ENCODE measurements at places on chromosomes 16 and 17.

GRCh38 chr16:3689731-3690130, 27.6 kb downstream of the TRAP1 start:
- no peak for DNase-seq

DNA sequence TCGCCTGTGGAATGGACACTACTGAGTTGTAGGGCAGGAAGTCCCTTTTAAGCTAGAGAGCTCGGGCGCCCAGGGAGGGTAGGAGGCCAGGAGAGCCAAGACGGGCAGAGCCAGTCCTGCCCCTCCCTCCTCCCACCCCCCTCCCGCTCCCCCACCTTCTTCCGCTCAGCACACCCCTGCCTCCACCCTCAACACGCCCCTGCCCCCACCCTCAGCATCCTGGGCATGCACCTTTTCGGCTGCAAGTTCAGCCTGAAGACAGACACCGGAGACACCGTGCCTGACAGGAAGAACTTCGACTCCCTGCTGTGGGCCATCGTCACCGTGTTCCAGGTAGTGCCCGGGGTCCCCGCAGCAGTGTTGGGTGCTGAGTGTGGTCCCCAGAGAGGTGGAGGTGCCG, 18.3 kb downstream of the TPSG1 start:
- no peak for DNase-seq

DNA sequence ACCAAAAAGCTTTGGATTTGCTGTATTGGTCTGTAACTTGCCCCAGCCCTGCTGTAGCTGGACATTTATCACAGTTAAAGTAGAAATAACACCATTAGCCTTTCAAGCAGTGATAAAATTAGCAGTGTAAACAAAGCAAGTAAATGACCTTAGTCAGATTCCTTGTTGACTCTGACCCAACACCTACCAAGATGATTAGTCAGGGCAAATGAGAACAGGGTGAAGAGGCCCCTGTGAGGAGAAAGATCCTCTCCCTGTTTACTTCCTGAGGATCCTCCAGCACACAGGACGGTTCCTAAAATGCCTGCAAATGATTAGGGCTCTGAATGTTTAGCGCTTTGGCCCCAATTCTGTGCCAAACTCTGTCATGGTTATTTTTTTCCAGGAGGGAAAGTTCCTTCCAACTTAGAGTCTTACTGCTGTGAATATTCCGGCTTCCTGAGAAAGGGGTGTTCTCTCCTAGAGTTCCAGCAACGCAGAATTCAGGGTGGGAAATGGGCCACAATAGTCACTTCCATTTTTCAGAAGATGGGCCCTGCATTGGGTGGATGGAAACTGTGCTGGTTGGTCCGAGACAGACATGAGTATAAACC, 259.0 kb upstream of the MYOCD start:
- DNase-seq, result no peak

DNA sequence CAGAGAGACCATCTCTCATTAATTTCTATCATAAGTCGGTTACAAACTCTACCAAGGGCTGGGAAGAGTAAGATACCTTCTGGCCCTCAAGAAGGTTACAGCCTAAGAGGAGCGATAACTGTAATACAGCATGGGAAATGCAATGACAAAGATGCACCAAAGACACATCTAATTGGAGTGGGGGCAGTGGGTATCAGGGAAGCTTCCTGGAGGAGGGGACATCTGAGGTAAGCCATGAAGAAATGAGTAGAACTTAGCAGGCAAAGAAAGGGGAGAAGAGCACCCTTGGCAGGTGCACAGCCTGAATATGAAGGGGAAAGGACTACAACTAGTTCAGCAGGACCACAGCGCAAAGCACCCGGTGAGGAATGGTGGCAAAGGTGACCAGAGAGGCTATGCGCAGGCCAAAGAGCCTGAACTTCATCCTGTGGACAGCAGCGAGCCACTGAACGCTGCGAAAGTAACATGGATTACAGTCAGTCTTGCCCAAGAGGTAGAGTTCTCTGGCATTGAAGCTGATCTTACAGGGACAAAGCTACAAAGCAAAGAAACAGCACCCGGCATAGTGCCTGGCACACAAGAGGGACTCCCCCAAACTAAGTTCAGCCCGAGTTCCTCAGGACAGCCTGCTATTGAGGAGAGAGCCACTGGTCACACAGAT, 2.8 kb downstream of the TBC1D10B start:
- DNase-seq, result no peak

- no peak for DNase-seq
These were observed 8.5 kb upstream of the SUPT4H1 start for GRCh38 chr17:58360296-58361063.

DNA sequence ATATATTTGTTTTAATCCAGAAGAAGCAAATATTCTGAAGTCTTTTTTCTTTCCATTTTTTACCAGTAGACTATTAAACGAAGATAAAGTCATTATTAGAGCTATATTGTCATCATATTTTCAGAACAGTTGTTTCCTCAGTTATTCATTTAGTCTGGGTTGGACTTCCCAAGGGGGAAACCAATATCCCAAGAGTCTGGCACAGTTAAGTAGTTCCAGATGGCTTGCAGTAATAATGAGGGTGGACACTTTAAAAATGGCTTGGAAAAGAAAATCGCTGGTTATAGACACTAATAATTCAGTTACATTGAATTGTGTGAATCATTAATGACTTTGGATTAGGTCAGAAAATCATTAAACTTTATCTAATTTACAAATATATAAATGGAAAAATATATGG, 3.9 kb downstream of the PPM1E start:
- DNase-seq, result no peak

- no peak for DNase-seq
These were observed 40.9 kb downstream of the RFFL start for GRCh38 chr17:35022536-35023063.

DNA sequence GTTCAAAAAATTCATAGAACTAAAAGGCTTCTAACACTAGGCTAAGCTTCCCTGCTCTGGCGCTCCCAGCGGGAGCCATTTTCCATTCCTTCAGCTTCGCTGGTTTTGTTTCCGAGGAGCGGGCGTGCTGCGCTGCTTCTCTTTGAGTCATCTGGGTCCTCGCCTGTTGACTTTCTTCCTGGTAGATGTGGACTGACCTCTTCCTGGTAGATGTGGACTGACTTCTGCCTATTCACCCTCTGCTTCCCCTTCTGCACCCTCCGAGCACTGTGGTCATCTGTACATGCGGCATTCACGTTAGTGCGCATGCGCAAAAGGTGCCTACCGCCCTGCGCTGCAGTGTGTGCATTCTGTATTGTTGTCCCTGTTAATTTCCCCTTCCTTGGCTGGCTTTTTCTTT, 40.8 kb upstream of the SEC14L1 start:
- no peak for DNase-seq

- DNase-seq, result no peak
These were observed 107.2 kb upstream of the FOXF1 start for GRCh38 chr16:86403085-86403484.

DNA sequence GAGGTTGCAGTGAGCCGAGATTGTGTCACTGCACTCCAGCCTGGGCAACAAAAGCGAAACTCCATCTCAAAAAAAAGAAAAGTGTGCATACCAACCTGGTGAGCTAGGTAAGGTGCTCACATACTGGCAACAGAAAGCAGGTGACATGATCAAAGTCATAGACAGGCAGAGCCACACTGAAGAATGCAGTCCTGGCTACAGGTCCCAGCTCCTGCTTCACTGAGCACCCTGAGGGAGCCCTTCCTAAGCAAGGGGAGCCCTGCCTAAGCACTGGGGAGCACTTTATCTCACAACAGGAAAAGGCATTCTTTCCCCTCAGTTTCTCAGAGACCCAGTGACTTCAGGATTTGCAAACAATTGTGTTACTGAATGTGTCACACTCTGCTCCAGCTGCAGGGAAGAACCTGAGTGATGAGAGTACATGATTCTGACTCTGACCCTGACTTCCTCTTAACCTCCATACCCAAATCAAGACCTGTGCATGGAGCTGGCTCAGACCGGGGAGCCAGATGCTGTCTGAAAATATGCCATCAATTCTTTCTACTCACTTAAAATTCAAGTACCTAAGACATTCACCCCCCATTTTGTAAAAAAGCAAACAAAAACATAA, 40.5 kb downstream of the ANKRD11 start:
- no peak for DNase-seq

GRCh38 chr17:77072670-77073069, 68.1 kb upstream of the SEC14L1 start:
- DNase-seq, result no peak

GRCh38 chr17:43483674-43484551, at the start of gene DHX8:
TSS of gene DHX8 (plus strand) at chr17:43483975. CDS start at chr17:43484038, 63 bp downstream.
- DNase-seq, result peak; percentile 97

DNA sequence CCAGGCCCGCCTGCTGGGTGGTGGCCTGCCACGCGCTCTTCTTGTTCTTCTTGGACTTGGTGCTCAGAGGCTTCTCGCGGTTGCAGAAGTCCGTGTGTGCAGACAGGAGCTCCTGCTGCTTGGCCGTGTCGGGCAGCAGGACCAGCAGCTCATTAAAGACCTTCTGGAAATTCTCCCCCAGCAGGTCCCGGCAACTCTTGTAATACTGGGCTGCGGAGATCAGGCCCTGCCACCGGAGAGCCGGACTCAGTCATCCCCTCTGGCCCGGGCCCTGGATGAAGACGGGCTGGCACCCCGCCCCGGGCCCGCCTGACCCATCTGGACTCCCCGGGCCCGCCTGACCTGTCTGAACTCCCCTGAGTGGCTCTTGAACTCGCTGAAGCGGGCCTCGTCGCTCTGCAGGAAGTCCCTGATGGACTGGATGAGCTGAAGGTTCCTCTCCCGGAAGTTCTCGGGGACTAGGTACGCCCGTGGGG, 8.6 kb downstream of the SYNGR3 start:
- DNase-seq, result no peak

- no peak for DNase-seq
These were observed 17.1 kb downstream of the ZNF213 start for GRCh38 chr16:3152027-3152276.

GRCh38 chr17:3990386-3991127, 26.3 kb upstream of the ATP2A3 start:
- no peak for DNase-seq

DNA sequence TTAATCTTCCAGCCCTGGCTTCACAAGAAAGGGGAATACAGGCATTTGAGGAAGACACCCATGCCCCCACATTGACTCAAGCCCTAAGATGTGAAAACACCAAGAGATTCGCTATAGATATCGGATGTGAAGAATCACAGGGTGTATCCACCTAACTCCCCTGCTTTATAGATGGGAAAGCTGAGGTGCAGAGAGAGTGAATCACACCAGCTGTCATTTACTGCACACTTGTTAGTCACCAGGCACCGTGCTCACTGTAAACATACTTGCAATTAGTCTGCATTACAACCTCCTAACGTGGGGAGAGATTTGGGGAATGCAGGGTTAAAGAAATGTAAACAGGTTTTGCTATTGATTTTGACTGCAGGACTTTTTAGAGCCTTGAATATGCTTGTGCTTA, 325.5 kb downstream of the C16orf95 start:
- DNase-seq, result no peak

GRCh38 chr16:47921535-47921934, 234.3 kb downstream of the ABCC12 start:
- no peak for DNase-seq

- DNase-seq, result peak; percentile 57
These were observed 56.6 kb downstream of the RAP1GAP2 start for GRCh38 chr17:2852729-2853282.

- no peak for DNase-seq
These were observed 69.8 kb downstream of the MARCHF10 start for GRCh38 chr17:62738281-62738680.

GRCh38 chr17:2028737-2029136, 1.2 kb upstream of the DPH1 start:
- no peak for DNase-seq

DNA sequence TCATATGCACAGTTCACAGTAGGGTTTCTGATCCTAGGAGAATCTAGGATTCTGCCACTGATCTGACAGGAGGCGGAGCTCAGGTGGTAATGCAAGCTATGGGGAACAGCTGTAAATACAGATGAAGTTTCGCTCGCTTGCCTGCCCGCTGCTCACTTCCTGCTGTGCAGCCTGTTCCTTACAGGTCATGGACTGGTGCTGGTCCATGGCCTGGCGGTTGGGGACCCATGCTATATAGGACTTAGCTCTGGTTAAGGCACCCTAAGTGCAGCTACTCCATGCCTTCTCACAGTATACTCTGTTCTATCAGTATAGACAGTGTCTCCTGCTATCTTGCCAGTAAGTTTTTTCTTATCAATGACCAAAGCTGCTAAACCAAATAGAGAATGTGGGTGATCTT, 2.4 kb downstream of the MPHOSPH6 start:
- DNase-seq, result no peak

DNA sequence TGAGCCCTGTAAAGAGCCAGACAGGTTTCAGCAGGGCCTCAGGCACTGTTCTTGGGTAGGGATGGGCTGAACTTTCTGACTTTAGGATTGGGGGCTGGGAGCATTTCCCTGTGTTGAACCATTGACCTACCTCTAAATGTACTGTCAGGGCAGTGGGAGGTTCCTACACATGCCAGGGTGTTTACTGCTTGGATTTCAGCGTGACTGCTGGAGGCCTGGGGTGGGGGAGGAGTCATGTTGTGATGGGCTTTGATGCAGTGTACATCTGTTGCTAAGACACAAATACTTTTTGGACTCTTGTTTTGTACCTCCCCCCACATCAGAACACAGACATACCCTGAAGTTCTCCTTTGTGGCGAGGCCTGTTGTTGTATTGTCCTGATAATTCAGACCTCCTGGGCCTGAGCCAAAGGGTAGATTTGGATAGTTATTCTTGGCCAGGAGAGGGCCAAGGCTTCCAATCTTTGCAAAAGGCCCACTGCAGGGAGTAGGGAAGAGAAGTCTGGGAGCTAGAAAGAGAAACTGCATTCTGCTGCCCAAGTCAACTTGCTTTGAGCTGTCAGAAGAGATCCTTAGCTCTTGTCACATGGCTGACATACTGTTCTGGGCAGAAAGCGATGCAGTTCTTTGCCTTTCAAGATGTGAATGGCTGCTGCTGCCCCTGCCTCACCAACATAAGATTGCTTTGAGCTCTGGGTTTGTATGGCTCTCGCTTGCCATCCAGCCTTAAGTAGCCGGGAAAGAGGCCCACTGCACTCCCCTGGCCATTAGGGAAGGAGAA, 3.7 kb downstream of the NFE2L1 start:
- no peak for DNase-seq

DNA sequence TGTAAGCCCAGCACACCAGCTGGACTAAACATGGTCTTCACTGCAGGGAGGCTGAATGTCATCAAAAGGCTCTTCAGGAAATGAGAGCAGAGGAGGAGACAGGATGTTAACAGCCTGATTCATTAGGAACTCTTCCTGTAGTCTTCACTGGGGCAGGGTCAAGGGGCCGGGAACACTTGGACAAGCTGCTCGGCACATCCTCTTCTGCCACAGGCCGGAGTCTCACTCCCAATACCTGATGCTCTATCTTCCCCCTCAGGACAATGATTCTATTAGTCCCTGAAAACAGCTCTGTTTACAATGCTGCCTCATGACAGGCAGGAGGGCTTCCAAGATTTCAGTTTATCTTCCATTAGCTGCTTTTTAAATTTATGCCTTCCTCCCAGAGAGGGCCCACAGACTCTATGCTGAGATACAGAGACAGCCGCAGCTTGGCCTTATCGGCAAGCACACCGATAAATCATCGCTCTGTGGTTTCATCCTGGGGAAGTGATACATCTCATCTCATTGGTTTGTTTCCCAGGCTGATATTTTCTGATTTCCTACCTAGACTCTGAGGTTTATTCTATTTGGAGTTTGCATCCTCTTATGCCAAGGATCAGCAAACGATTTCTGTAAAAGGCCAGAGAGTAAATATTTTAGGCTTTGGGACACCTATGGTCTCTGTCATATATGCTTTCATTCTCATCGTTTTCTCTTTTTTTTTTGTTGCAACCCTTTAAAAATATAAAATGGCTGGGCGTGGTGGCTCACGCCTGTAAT, 214.0 kb upstream of the ASIC2 start:
- DNase-seq, result no peak

GRCh38 chr16:48885471-48885870, 275.5 kb upstream of the N4BP1 start:
- no peak for DNase-seq

All from WTC11 (cell line).